Pancreas (tissue), 10 donors: ENCODE measurements at places on chromosomes 3 and 15.

- DNase-seq = no peak
Observed at GRCh38 chr3:164064298-164064697, 1014.0 kb downstream of the SI start.

DNA sequence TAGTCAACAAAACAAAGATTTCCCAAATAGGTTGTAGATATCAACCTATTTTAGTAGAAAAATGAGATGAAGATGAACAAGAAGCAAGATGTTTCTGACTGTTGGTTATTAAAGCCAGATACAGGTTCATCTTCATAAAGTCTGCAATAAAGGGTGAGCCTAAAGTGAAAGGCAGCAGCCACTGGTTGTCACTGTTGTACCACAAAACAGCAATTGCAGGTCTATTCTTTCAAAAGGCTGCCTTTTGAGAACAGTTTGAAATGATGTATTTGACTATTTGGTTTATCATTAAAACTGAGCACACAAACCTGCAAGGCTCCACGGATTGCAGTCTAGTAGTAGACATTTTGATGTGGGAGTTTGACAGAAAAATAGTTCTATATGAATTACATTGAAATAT is 543.4 kb downstream of the GBE1 start:
- DNase-seq = no peak

DNA sequence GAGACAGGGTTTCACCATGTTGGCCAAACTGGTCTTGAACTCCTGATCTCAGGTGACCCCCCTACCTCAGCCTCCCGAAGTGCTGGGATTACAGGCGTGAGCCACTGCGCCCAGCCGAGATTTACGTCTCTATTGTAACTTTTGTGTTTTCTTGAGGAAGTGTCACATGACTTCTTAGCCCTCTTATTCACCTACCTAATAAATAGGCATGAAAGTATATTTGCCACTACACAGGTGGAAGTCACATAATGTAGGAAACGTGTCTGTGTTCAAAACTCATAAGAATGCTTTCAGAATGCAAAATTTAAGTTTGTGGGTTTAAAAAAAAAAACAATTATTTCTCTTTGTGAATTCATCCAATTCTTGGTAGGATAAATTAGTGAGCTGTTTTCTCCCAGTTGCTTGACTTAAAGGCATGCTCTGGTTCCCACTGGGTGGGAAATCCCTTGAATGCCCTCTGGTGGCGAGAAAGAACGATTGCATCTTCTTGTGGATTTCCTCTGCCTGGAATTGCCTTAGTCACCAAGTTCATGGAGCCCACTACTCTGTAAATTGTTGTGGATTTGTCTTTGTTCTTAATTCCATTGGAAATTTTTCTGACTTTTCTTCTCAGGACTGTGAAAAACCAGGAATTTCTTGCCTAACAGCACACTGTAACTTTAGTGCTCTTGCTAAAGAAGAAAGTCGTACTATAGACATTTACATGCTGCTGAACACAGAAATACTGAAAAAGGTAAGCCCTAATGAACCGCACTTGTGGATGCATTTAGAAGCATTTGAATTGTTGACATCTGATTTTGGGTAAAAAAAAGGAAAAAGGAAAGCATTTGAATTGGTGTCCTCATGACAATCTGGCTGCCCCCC is 82.2 kb upstream of the CTDSPL start:
- DNase-seq = peak; percentile 44

- DNase-seq = no peak
Observed at GRCh38 chr3:60136601-60137000, 1086.8 kb upstream of the CFAP20DC start.

GRCh38 chr3:113590983-113591382 is 58.6 kb downstream of the SIDT1 start:
- no peak for DNase-seq
